ENCODE measurements at places on chromosomes 13 and 19.

- DNase-seq = no peak
These were observed 9.3 kb upstream of the RPS15 start for GRCh38 chr19:1428738-1429391.

DNA sequence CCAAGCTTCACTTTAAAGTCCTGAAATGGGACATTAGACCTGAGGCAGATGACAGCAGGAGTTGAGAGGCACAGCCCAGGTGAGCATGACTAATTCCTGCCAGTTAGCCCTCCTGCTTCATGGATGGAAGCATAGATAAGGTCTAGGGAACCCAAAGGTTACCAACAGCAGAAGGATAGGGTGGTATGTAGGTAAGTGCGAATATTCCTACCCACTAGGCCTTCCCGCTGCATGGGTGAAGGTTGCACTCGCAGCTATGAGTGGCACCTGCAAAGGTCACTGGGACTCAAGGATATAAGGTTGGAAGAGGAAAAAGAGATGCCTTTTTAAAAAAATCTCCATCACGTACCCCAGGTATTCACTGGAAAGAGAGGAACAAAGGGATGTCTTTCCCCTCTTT, 12.2 kb upstream of the MLLT1 start:
- no peak for DNase-seq

GRCh38 chr13:29858231-29858630, 7.8 kb upstream of the UBL3 start:
- DNase-seq = no peak

GRCh38 chr19:10219678-10220077, 11.5 kb downstream of the S1PR2 start:
- no peak for DNase-seq

- no peak for DNase-seq
These were observed 99.6 kb upstream of the MBNL2 start for GRCh38 chr13:97122381-97122996.

GRCh38 chr13:63433546-63434150, 2018.0 kb upstream of the PCDH20 start:
- no peak for DNase-seq

DNA sequence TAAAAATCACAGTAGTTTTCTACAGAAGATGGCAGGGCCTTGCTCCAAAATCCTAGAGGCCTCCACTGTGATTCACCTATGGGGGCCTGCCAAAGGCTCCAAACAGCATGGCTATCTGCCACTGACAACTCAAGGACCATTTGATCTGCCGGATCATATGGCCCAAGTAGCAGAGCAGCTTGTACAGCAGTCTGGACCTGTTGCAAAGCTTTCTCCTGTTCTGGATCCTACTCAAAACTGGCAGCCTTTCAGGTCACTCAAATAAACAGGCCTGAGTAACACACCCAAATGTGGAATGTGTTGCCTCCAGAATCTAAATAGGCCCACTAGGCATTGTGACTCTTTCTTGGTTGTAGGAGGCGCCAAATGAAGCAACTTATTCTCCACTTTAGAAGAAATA, 1049.3 kb downstream of the PCDH9 start:
- DNase-seq = no peak

- DNase-seq = no peak
These were observed 14.6 kb downstream of the LSM4 start for GRCh38 chr19:18308051-18308947.

GRCh38 chr13:66234159-66234558, 996.0 kb downstream of the PCDH9 start:
- no peak for DNase-seq

DNA sequence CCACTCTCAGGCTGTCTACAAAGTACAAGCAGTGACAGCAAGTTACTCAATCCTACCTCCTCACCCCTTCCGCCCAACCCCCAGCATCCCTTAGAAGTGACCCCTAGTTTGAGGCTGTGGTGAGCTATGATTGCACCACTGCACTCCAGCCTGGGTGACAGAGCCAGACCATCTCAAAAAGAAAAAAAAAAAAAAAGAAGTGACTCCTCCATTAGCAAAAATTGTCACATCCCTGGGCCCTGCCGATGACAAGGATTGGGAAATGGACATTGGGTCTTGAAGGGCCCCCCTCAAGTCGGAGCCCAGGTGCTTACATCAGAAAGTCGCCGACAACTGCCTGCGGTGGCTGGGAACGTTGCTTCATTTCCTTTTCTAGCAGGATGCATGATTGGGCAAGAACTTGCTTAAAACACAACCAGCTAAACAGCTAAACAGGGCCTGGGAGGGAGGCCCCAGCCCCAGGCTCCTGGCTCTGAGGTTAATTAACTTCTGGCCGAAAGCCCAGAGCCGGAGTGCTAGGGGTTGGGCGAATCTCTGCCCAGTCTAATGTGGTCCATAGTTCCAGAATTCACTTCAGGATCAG, 15.3 kb downstream of the RAB3D start:
- DNase-seq = no peak

DNA sequence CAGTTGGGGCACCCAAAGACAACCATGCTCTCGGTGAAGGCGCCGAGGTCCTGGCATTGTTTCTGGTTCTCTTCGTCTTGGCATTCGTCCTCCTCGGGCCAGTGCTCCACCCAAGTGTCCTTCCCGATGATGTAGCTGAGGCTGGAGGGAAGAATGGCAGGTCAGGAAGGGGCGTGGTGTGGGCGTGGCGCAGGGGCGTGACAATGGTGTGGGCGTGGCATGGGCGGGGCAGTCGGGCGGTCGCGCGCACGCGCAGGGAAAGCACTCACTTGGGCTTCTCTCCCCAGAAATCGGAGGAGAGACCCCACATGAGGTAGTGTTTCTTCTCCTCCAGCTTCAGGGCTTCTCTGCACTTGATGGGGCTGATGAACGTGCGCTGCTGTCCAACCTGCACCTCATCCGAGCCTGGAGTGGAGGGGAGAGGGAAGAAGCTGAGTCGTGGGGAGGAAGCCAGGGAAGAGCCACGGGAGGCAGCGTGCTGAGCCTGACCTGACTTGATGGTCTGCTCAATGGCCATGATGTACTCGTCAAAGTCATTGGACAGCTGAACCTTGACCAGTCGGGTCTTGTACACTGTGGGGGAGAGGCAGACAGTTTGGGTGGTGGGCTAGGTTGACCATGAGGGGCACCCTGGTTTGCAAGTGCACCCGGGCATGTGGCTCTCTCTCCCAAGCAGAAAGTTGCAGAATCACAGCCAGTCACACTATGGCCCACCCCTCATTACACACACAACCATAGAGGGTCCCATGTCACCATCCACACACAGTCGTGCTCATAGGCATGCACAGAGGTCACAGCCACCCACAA, 8.1 kb upstream of the TNFSF14 start:
- DNase-seq = no peak

DNA sequence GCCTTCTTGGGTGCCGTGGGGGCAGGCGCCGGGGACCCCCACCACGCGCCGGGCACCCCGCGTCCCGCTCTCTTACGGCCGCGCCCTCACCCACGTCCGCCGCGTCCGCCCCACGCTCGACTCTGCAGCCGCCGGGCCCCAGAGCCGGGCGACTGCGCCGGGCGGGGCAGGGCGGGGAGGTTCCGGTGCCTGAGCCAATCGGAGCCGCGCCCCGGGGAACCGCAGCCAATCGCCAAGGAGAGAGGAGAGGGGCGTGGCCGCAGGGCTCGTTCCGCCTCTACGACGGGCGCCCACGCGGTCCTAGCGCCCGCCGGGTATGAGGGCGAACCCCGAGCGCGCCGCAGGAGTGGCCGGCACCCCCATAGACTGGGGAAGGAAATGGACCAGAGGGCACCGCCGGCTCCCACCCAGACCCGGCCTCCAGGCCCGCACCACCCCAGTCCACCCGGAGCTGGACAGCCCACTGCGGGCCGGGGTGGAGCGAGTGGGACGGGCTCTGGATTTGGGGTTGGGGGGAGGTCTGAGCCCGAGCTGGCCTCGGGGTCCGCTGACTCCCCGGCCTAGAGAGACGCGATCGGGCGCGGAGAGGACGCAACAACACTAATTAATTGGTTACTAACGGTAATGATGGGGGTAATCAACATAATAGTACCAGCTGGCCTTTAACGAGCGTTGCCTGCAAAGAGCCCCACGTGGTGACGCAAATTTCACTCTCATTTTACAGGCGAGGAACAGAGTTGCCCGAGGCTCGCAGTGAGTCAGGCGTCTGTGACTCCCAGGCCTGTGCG, at the start of gene MFSD12:
TSS of gene MFSD12 (minus strand) at position 126 of the 788 bp plus-strand sequence. CDS start 183 bp downstream, outside the sequence.
- peak; percentile 95 for DNase-seq

DNA sequence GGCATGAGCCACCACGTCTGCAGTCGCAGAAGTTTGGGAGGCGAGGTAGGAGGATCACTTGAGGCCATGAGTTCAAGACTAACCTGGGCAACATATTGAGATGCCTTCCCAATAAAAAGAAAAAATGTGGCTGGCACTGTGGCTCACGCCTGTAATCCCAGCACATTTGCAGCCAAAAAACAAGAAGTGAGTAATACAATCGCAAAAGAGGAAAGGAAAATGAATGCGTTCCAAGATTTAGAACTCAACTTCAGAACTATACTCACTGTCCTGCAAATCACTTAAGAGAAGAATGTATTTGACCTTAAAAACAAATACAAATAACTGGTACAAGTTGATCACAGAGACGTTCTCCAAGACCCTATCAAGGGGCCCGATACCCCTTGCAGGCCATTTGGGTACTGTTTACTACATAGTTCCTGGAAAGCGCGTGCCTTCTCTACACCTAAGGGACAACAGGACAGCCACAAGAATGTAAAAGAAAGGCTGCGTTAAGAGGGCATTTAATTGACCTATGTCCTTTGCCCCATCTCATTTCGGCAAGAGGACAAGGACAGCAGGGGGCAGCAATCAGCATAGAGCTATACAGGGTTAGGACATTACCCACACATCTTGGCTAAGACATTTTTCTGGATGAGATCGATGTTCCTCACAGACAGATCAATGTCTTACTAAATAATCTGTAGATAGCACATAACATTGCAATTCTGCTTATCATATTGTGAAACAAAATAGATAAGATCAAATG, 41.3 kb downstream of the FLT3 start:
- DNase-seq = no peak

DNA sequence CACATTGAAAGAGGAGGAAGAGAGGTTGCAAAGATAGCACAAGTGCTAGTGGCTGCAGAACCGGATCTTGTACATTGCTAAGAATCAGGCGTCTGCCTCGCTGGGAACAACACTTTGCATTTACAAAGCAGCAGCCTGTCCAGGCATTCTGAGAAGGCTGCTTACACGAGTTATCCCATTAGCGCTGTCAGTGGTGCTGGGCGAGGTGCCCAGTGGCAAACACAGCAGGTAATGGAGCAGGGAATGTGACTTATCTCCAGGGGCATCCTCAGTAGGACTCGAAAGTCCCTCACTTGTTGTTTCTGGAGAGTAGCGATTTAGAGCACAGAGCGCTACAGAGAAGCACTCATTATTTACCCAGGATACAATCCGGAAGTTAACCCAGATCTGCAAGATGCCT, 209.6 kb downstream of the OLFM4 start:
- no peak for DNase-seq

Measured in stimulated activated CD4-positive, alpha-beta T cell treated with anti-CD3 and anti-CD28 coated beads, Interleukin-1b, Interleukin-23, amount 100 ng/mL, for 24 hours (primary cell).